ENCODE measurements at places on chromosomes 13 and 19.

DNA sequence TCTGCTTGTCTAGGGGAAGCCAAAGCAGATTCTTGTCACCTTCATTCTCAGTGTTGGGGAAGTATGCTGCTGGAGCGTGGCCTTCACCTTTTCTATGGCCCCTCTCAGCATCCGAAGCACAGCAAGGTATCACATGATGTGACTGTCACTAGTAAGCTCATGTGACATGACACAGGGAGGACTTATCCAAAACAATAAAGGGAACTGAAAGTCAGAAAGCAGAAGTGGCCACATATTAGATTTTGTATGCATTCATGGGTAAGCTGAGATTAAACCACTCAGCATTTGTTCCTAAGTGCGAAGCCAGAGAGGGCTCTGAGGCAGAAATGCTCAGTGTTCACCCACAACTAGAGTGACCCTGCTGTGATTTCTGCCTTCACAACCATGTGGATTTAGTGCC, 72.8 kb upstream of the PCDH8 start:
- no peak for DNase-seq

DNA sequence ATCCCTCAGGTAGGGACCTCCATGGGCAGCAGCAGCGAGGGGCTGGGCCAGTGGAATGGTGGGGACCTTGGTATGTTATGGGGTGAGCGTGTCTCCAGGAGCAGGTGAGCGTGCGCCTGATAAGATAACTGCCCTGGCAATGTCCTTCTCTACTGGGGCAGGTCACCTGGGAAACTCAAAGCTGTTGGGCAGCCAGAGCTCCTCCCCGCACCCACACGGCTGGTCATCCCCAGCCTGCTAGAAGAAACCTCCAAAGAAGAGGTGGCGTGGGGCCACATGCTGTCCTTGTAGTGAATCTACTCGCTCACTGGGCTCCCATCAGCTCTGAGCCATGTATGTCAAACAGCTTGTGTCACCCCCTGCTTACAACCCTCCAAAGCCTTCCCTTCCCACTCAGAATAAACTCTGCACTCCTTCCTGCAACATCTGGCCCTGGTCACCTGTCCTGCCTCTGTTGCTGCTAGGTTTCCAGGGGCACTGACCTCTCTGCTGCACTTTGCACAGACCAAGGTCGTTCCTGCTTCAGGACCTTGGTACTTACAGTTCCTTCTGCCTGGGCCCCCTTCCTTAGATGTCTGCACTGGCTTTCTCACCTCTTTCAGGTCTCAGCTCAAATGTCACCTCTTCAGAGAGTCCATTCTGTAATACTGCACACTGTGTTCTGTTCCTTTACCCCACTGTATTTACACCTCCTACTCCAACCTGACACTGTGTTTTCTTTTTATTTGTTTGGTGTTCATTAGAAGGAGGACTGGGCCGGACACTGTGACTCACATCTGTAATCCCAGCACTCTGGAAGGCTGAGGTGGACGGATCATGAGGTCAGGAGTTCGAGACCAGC, 1.8 kb upstream of the ATP4A start:
- DNase-seq = no peak

- DNase-seq = no peak
These were observed 131.8 kb upstream of the PEG3 start for GRCh38 chr19:56972291-56972841.

DNA sequence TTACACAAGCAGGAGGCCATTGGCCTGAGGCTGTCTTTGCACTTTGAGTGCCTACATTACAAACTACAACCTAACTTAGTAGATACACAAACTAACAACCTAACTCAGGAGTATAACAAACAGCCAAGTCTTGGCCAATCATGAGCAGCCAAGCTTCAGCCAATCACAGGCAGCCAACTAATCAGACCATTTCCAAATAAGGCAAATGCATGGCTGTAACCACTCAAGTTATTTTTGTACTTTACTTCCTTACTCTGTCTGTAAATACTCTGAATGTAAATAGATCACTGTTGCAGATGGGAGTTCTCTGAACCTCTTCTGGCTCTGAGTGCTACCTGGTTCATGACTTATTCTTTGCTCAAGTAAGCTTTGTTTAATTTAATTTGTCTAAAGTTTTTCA, 748.1 kb upstream of the SGCG start:
- DNase-seq = no peak

DNA sequence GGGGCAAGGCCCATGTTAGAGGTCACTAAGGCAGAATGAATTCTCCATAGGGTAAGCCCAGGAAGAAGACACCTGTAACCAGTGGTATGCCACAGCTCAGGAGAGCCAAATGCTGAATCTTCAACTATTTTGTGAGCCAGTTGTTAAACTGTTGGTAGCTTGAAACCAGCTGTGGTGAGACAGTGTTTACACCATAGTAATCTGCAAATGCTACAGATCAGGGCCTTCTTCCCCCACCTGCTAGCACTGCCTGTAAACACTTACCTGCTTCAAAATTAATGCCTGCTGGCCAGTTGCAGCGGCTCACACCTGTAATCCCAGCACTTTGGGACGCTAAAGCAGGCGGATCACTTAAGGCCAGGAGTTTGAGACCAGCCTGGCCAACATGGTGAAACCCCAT, 12.1 kb downstream of the FBXL12 start:
- DNase-seq = no peak

- no peak for DNase-seq
These were observed 416.3 kb downstream of the LIG4 start for GRCh38 chr13:107799001-107799400.

Data from stimulated activated CD8-positive, alpha-beta memory T cell treated with anti-CD3 and anti-CD28 coated beads, Interleukin-4, amount 100 ng/mL, for 1 hour (primary cell).